EH (cell line): ENCODE measurements at places on chromosomes 2 and 18.
A peak's percentile ranks its signal among the peaks of the same experiment; 100 is the strongest.

GRCh38 chr2:177520324-177520723 is 127.8 kb downstream of the AGPS start:
- no peak for DNase-seq

DNA sequence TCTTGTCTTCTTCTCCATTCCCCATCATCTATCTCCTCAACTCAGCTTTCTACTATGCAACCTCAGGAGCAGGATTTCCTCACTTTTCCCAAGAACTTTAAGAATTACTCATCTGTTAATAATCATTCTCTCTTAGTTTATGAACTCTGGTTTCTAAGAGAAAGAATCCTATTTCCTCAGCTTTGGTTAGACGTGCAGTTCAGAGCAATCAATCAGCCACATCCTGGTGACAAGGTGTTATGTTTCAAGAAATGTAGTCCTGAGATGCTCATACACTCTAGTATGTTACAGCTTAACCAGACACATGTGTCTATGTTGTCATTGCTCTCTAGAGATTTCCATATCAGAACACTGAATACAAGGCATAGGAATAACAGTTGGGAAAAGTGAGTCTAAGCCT is 277.9 kb downstream of the MBD2 start:
- peak; percentile 5 for DNase-seq

DNA sequence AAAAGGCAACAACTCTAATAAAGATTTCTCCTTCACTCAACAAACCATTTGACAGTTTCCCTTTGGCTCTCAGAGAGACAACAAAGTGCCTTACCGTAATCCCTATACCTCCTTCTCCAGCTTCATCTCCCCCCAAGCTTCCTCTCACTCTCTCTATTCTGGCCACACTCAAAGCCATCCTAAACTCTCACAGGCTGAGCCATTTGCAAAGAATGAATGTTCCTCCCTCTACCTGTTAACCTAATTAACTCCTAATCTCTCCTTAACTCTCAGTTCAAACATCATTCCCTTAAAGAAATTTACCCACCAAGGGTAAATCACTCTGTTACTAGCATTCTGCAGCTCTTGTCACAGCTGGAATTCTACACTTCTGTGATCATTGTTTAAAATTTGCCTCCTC is 38.2 kb downstream of the GFPT1 start:
- DNase-seq: no peak

- no peak for DNase-seq
Measured at GRCh38 chr2:119414894-119415293, 16.8 kb upstream of the TMEM37 start.

DNA sequence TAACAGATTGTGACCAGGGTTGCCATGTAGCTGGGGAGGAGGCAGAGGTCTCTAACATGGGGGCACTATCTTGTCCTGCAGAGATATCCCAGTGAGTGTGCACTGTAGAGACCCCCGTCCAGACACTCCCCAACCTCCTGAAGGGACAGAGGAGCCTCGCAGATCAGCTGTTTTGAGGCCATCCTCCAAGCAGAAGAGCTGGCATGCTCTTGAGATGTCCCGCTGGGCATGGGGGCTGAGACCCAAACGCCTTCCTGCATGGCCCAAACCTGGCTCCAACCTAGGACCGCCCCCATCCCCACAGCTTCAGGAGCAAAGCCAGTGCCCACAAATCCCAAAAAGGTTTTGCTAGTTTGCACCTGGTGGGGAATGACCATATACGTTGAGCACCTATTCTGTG is 2.7 kb upstream of the SLC66A3 start:
- DNase-seq: no peak

DNA sequence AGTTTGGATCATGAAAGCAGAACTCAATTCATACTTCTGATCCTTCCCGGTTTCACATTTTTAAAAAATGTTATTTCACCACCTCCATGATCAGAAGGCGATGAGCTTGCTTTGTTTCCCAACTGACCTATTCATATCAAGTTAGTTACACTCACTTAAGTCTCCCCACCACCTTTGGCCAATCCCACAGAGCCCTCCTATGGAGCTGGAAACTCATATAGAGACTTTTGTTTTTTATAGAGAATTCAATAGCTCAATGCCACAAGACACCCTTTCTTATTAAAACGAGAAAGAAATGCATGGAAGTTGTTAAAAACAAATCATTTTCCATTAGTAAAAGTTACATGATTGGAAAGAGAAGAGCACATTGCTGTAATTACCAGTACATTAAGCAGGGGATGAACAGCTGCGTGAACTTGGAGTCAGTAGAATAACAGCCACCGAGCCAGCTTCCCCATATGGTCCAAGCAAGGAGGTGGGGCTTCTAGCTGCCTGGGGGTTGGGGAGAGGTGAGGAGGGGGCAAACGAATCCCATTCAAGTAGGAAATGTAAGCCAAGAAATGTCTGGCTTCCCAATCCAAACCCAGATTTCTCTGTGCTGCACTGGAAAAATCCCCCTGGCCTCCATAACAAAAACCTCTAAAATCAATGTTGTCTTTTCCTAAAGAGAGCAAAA is 614.5 kb downstream of the IRS1 start:
- peak; percentile 73 for DNase-seq

- no peak for DNase-seq
Measured at GRCh38 chr2:24511894-24512293, 20.8 kb downstream of the NCOA1 start.

GRCh38 chr18:23067236-23067635 is 68.0 kb upstream of the CABLES1 start:
- peak; percentile 50 for DNase-seq

DNA sequence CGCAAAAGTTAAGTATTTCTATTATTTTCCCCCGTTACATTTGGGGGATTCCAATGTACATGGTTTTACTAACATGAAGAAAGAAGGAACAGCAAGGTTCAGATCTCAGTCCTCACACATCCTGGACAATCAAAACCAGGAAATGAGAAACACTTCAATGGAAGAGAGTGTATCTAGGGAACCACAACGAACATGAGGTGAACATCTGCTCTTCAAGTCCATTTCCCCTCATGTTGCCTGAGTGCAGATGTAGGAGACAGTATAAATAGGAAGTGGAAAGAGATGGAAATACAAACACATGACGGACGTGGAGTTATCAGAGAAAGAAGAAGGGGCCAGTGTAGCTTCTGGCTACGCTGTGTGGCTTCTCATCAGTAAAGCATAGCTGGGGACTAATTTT is 52.6 kb downstream of the CHN1 start:
- DNase-seq: peak; percentile 53

GRCh38 chr2:236512267-236512666 is 57.4 kb upstream of the ACKR3 start:
- DNase-seq: no peak
